ENCODE measurements at places on chromosomes 7 and 10.

- no peak for DNase-seq
Observed at GRCh38 chr10:80324086-80324485, 32.5 kb downstream of the DYDC1 start.

DNA sequence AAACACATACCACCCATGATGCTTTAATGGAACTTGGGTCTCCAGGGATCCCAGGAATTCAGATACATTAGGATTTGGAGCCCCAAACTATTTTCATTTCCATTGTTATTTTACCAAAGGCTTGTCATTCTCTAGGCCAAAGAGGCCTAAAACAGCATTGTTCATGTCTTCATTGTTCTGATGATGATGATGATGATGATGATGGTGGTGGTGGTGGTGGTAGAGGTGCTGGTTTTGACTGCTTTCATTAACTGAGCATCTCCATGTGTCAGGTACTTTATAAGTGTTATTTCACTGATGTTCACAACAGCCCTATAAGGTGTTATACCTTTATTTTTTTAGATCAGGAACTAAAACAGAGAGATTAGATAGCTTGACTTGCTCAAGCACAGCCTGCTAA is 12.2 kb upstream of the RBM20 start:
- no peak for DNase-seq

DNA sequence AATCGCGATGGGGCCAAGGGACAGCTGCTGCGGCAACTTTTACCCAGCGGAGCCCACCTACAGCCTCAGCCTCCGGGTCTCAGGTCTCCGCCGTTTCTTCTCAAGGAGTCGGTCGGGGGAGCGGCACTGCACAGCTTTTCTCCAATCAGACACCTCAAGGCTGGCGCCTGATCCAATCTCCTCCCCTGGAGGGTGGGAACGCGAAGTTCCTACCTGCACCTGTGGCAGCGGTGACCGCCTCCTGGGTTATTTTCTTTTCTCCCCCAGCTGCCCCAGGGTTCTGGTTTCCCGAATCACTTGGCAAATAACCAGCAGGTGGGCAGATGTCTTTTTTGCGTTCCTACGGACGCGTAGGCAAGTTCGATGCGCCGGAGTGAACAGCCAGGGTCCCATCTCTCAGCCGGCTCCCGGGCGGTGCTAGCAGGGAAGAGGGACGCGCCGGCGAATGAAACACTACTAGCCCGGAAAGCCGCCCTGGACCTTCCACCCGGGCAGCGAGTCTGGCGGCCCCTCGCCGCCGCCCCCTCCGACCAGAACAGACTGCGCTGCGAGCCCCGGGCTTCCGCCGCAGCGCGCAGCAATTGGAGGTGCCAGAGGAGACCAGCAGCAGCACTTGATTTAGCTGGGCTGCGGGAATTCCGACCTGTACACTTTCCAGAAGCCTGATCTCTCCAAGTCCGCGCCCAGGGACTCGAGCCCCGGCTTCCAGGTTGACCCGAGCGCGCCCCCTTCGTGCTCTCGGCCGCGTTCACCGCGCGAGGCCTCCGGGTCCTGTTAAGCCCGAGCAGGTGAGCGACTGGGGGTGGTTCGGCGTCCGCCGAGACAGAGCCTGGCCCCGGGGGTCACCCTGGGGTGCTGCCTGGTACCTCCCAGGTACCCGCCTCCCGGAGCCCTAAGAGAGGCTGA is at the start of gene PRR15:
Gene PRR15, plus strand, starts transcription at position 246 of the 906 bp plus-strand sequence. CDS start 2,495 bp downstream, outside the sequence.
- DNase-seq: peak; percentile 57

GRCh38 chr7:107815254-107815882 is 12.3 kb upstream of the SLC26A3 start:
- no peak for DNase-seq

DNA sequence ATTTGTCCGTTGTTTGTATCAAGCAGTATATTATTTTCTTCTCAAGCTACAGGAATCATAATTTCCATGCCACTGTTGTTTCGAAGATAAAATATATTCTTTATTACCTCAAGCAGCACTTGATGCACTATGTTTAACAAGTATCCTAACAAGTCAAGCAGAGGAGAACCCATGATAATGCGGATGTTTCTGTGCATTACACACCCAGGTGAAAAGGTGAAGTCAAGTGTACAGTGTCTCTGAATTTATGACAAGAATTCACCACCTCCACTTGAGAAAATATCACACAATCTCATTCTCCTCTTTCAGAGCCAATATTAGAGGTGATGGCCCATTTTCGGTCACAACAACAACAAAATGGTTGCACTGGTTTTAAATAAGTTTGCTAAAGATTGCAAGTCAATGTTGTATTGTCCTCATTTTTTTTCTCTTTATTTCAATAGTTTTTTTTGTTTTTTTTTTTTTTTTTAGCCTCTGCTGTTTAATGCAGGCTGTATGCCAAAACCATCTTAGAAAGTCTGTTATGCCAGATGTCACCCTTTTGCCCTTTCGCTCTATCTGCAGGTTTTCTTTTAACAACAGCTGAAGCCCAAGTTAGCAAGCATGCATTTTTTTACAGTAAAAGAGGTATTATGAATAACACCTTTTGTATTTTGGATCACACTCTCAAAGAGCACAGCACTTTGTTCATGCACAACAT is 568.7 kb upstream of the LRRN3 start:
- DNase-seq: peak; percentile 87
